ENCODE measurements at places on chromosomes 4 and X.

DNA sequence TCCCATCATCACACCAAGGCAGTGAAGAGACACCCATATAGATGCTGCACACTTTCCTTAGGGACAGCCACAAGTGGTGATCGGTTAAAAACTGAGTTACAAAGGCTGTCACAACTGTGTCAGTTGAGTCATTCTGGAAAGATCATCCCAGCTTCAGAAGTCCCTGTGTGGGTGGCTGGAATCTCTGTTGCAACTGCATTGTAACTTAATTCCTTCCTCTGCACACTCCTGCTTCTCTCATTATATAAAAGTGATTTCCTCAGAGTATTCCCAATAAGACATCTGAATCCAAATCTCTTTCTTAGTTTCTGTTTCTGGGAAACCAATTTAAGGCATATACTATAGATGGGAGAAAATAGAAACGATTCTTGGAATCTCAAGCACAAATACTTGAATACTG lies 88.1 kb downstream of the FSTL5 start:
- no peaks in the 10 kb centered on the region for H3K36me3 ChIP-seq
- no peak for DNase-seq
- no peak overlapping the region for H3K4me3 ChIP-seq
- no peaks in the 10 kb centered on the region for H3K4me1 ChIP-seq
- H3K27ac ChIP-seq: no peak overlapping the region

GRCh38 chr4:94889946-94890345 lies 132.2 kb downstream of the BMPR1B start:
- no peak overlapping the region for H3K4me3 ChIP-seq
- H3K36me3 ChIP-seq: no peaks in the 10 kb centered on the region
- H3K27me3 ChIP-seq: no peaks in the 10 kb centered on the region
- DNase-seq: peak; percentile 72
- peak overlapping the region; percentile 37 for H3K27ac ChIP-seq

DNA sequence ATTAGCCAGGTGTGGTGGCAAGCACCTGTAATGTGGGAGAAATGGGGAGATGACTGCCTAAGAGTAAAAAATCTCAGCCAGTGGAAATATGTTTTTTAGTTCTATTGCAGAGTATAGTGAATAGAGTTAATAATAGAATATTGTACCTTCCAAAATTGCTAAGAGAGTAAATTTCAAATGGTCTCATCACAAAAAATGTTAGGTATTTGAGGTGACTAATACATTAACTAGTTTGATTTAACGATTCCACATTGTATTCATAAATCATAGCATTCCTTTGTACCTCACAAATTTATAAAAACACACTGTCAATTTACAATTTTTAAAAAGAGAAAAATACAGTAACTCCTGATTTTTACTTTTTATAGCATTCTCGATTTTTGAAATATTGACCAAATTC lies 681.5 kb upstream of the EPHA5 start:
- H3K27ac ChIP-seq: no peak overlapping the region
- no peak for DNase-seq
- no peak overlapping the region for H3K4me3 ChIP-seq
- H3K27me3 ChIP-seq: no peaks in the 10 kb centered on the region

GRCh38 chr4:101471201-101471600 lies 123.9 kb upstream of the PPP3CA start:
- no peak for DNase-seq
- H3K4me3 ChIP-seq: no peak overlapping the region
- no peaks in the 10 kb centered on the region for H3K36me3 ChIP-seq
- no peaks in the 10 kb centered on the region for H3K4me1 ChIP-seq

DNA sequence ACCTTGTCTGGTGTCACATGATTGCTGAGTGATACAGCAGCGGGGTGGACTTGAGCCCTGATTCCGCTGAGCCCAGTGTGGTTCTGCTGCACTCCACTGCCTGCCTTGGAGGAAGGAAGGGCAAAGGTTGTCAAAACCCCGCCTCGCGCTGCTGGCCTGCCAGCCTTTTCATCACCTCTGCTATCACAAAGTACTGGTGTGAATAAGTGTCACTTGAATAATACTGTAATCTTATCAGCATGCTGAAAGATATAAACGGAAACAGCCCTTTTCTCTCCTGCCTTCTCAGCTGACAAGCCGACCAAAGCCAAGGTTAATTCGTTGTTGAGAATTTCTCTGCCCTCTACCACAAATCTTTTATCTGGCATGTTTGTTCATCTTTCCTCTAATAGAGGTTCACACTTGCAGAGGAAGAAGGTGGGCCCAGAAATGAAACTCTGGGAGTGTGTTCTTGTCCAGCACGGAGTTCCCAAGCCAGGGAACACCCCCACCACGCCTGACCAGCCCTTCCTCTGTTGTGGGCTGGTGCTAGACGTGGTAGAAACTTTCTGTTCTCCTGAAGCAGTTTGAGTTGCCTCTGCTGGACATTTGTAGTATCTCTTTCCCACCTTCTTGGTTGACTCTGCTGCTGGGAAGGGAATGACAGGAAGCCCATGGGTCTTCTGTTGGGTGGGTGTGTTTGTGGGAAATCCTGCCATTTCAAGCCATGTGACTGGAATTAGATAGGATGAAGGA lies 21.5 kb downstream of the FHDC1 start:
- H3K27ac ChIP-seq: peak overlapping the region; percentile 41
- H3K4me3 ChIP-seq: no peak overlapping the region
- DNase-seq: peak; percentile 96
- H3K4me1 ChIP-seq: peaks cover 7% of the 10 kb centered on the region

DNA sequence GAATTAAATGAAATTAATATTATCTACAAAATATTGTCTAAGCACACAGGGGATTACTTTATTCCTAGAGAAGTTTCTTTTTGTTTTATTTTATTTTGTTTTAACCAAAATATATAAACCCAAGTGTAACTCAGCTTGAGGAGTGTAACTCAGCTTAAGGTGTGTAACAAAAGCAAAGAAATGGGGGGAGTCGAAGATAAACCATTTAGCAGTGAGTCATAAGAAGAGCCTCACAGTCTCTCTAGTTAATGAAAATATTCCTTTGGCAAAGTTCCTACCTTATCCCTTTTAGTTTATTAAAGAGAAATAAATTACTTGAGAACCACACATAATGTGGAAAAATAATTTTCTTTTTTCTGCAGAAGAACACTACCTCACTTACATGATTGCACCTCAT lies 261.8 kb downstream of the KCTD8 start:
- H3K27ac ChIP-seq: no peak overlapping the region
- no peaks in the 10 kb centered on the region for H3K4me1 ChIP-seq
- no peak overlapping the region for H3K4me3 ChIP-seq
- no peaks in the 10 kb centered on the region for H3K27me3 ChIP-seq
- no peaks in the 10 kb centered on the region for H3K36me3 ChIP-seq

GRCh38 chr4:72312032-72312650 lies 256.9 kb downstream of the ADAMTS3 start:
- H3K4me1 ChIP-seq: peaks cover 2% of the 10 kb centered on the region
- H3K27ac ChIP-seq: no peak overlapping the region
- no peaks in the 10 kb centered on the region for H3K27me3 ChIP-seq
- no peak overlapping the region for H3K4me3 ChIP-seq

- H3K4me1 ChIP-seq: no peaks in the 10 kb centered on the region
- no peaks in the 10 kb centered on the region for H3K27me3 ChIP-seq
- no peak for DNase-seq
- no peaks in the 10 kb centered on the region for H3K36me3 ChIP-seq
- no peak overlapping the region for H3K27ac ChIP-seq
- H3K4me3 ChIP-seq: no peak overlapping the region
These were observed 50.6 kb downstream of the ENPEP start for GRCh38 chr4:110526589-110526988.

DNA sequence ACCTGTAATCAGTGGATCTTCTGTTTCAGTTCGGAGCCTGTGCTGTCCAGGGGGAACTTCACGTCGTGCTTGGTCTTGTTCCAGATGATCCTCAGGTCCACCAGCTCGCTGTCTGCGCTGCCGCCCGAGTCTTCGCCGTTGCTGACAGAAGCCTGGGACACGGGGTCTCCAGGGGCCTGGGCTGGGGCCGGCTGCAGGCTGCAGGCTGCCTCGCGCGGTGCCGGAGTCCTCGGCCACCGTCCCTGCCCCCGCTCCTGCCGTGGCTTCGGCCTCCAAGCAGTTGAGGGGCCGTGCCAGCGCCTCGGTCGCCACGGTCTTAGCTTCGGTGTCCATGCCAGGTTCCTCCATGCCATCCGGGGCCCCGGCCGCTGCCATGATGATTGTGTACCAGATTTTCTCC lies 37.3 kb upstream of the CCNI start:
- H3K36me3 ChIP-seq: no peaks in the 10 kb centered on the region
- H3K4me1 ChIP-seq: no peaks in the 10 kb centered on the region
- H3K27me3 ChIP-seq: no peaks in the 10 kb centered on the region
- no peak for DNase-seq

- no peak overlapping the region for H3K4me3 ChIP-seq
- no peak overlapping the region for H3K27ac ChIP-seq
- peak; percentile 72 for DNase-seq
- no peaks in the 10 kb centered on the region for H3K27me3 ChIP-seq
- H3K4me1 ChIP-seq: peaks cover 7% of the 10 kb centered on the region
These were observed 33.6 kb upstream of the NOCT start for GRCh38 chr4:138981930-138982390.

- no peaks in the 10 kb centered on the region for H3K27me3 ChIP-seq
- H3K4me1 ChIP-seq: no peaks in the 10 kb centered on the region
- no peak overlapping the region for H3K4me3 ChIP-seq
- no peak overlapping the region for H3K27ac ChIP-seq
- no peaks in the 10 kb centered on the region for H3K36me3 ChIP-seq
These were observed 317.2 kb downstream of the PDGFC start for GRCh38 chr4:156654410-156654809.

DNA sequence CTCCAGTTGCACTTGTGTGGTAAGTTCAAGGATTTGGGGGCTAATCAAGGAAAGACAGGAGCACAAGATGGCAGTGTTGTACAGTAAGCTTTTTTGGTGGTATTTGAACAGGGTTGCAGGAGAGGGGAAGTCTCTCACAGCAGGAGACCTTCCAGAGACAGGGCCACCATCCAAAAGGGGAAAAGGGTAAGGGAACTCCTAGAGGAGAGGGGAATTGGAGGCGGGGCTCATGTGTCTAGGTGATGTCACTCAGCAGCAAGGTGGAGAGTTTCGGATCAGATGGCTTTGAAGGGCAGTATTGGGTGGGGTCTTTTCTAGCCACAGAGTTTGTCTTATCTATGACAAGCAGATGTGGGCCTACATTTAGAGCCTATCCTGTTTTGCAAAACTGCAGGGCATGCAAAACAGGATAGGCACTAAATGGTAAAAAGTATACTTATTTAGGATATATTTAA lies 13.4 kb upstream of the RNF175 start:
- no peaks in the 10 kb centered on the region for H3K27me3 ChIP-seq
- no peak overlapping the region for H3K27ac ChIP-seq
- no peak overlapping the region for H3K4me3 ChIP-seq
- peak; percentile 93 for DNase-seq
- no peaks in the 10 kb centered on the region for H3K36me3 ChIP-seq

DNA sequence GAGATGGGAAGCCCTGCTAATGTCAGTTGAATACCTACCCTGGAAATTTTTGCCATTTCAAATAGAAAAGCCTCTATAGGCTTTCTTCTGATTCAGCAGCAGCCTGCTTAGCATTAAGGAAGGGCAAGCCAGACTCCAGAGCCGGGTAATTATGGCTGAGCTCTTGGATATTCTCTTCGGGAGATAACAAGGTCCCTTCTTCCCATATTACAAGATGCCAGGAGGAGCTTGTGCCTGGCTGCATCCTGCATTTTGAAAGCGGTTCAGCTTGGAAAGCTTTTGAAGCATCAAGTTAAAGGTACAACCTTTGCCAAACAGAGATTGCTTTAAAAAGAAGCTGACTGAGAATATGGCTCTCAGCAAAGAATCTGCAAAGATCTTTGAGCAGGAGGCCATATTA lies 399.6 kb upstream of the RPS6KA3 start:
- H3K4me1 ChIP-seq: no peaks in the 10 kb centered on the region
- DNase-seq: no peak
- H3K27me3 ChIP-seq: no peaks in the 10 kb centered on the region
- no peak overlapping the region for H3K4me3 ChIP-seq
- H3K36me3 ChIP-seq: no peaks in the 10 kb centered on the region

- no peak overlapping the region for H3K27ac ChIP-seq
- no peak overlapping the region for H3K4me3 ChIP-seq
- no peak for DNase-seq
- no peaks in the 10 kb centered on the region for H3K27me3 ChIP-seq
- no peaks in the 10 kb centered on the region for H3K36me3 ChIP-seq
These were observed 56.1 kb downstream of the SLC10A7 start for GRCh38 chr4:146465628-146466027.

DNA sequence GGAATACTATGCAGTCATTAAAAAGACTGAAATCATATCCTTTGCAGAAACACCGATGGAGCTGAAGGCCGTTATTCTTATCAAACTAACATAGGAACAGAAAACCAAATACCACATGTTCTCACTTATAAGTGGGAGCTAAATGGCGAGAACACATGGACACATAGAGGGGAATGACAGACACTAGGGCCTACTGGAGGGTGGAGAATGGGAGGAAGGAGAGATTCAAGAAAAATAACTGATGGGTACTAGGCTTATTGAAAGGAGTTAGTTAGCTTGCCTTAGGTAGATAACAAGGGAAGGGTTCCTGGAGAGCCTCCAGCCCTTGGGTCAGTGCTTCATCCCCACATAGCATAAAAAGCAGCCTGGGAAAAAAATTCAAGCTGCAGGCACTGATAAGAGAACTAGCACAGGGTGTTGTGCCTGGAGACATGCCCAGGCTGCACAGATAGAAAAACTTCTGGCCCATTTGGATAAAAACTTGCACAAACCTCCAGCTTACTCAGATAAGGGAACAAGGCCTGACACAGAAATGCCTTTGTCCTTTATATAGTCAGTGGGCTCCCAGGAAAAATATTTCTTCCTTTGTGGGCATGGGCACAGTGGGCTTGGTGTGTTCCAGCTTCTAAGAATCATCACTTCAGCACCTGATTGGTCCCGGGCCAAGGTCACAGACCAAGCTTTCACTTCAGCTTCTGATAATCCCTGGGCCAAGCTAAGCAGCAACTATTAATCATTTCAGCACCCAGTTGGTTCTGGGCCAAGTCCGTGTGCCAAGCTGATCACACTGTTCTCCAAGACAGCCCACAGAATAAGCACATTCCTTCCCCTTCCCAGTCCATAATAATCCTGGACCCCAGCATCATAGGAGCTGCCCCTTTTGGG lies 23.1 kb upstream of the PWWP3B start:
- no peaks in the 10 kb centered on the region for H3K4me1 ChIP-seq
- H3K27me3 ChIP-seq: no peaks in the 10 kb centered on the region
- no peak for DNase-seq
- H3K4me3 ChIP-seq: no peak overlapping the region

DNA sequence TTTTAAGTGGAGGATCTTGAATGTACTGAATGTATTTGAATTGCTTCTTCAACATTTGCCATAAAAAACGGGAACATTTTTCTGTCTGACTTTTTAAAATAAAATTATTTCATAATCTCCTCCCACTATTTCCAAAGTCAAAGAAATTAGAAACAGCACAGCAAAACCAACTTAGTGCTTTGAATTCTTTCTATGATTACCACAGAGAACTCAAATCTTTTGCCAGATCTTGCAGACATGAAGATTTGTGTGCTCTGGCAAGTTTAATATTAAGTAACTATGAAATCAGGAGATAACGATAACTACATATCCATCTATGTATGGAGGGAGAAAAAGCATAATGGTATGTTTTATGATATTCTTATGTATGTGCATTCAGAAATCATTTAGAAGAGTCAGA lies 982.2 kb downstream of the PCDH7 start:
- H3K27ac ChIP-seq: no peak overlapping the region
- DNase-seq: no peak
- H3K27me3 ChIP-seq: no peaks in the 10 kb centered on the region
- no peaks in the 10 kb centered on the region for H3K36me3 ChIP-seq
- no peaks in the 10 kb centered on the region for H3K4me1 ChIP-seq
